ENCODE measurements at places on chromosomes 5 and 9.

GRCh38 chr5:138454121-138454520 lies 11.2 kb upstream of the EGR1 start:
- no peak for DNase-seq

DNA sequence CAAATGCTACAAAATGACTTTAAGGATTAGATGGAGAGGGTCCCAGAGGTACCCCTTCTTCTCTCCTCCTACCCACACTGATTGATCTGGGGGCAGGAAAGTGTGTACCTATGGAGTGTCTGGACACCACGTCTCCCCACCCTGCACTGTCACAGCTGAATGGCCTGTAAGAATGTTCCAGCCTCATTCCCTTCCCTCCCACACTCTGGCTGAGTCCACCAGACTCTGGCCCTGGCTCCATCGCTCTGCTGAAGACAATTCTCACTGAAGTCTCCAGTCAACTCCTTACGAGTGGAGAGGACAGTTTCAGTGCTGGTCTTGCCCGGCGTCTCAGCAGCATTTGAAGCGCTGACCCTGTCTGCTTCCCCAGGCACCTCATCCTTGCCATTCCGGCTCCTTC lies 105.8 kb downstream of the TTLL11 start:
- no peak for DNase-seq

- DNase-seq: no peak
These were observed 157.5 kb downstream of the COMMD10 start for GRCh38 chr5:116242343-116242742.

DNA sequence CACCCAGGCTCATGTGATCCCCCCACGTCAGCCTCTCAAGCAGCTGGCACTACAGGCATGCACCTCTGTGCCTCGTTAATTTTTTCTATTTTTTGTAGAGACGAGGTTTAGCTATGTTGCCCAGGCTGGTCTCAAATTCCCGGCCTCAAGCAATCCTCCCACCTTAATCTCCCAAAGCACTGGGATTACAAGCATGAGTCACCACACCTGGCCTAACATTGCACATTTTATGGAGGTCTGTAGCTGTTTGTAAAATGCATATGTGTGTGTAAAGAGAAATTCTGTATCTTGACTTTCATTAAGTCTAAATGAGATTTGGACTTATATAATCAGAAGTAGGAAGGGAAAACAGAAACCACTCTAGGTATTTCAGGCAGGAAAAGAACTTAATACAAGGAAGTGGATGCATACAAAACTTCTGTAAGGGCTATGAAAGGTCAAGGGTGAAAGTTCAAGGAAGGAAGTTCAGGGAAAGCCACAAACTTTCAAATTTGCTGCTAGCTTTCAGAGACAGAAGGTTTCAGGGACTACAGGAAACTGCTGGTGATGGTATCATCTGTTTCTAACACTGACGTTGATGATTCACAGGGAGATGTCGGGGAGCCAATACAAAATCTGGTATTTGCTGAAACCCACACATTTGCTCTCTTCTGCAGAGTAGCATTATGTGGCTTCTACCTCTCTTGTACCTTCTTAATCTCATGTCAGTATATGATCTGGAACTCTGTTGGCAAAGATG lies 209.4 kb downstream of the PIK3R1 start:
- DNase-seq: no peak

- DNase-seq: no peak
These were observed 242.0 kb downstream of the AUH start for GRCh38 chr9:91119679-91120078.

DNA sequence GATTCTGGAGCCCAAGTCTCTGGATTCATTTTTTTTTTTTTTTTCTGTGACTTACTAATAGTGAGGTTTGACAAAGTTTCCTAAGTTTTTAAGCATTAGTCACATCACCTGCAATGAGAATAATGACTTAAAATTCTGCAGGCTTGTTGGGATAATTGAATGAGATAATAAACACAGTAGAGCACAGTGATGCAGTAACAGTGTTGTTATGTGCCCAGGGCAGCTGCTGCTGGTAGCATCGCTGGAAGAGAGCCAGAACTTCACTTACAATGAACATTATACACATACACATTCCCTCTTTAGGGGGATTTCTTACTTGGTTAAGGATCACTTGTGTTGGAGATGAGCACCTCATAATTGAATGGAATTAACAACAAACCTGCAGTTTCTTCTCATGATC lies 78.9 kb downstream of the ALDH7A1 start:
- no peak for DNase-seq

DNA sequence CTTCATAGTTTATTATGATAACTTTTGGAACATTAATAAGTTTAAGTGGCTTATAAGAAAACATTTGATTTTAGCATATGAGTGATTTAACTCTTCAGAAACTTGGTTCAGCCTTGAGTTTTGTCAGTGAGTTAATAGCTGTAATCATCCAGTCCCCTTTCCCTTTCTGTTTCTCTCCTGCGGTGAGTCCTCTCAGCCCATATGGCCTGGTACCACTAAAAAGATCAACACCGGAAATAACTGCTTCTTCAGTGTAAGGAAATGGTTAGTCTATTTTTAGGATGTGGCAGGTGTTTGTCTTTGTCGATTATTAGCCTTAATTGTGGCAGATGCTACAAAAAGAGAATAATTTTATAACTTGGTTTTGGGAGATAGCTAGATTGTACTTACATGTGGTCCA lies 120.2 kb upstream of the GRHPR start:
- peak; percentile 44 for DNase-seq

- DNase-seq: no peak
These were observed 92.3 kb downstream of the GHR start for GRCh38 chr5:42515504-42515903.

DNA sequence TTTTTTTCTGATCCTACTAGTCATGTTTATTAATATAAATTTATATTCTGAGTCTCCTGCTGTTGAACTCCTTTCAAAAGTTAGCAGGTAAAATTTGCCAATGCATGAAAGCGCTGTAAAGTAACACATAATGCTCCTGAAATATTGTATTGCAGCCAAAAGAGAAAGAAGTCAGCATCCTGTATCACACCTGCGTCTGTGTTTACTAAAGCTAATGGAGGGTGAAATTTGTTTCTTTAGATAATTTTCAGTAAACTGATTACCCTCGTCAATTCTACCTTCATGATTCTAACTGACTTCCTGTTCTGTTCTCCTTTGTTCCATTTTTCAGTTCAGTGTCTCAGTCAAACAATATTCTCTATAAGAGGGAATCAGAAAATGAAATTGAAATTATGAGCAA lies 415.4 kb downstream of the CDH9 start:
- no peak for DNase-seq

All from GF-D8 (cell line).